Cardiac fibroblast (primary cell): ENCODE measurements at places on chromosomes 6 and 20.

DNA sequence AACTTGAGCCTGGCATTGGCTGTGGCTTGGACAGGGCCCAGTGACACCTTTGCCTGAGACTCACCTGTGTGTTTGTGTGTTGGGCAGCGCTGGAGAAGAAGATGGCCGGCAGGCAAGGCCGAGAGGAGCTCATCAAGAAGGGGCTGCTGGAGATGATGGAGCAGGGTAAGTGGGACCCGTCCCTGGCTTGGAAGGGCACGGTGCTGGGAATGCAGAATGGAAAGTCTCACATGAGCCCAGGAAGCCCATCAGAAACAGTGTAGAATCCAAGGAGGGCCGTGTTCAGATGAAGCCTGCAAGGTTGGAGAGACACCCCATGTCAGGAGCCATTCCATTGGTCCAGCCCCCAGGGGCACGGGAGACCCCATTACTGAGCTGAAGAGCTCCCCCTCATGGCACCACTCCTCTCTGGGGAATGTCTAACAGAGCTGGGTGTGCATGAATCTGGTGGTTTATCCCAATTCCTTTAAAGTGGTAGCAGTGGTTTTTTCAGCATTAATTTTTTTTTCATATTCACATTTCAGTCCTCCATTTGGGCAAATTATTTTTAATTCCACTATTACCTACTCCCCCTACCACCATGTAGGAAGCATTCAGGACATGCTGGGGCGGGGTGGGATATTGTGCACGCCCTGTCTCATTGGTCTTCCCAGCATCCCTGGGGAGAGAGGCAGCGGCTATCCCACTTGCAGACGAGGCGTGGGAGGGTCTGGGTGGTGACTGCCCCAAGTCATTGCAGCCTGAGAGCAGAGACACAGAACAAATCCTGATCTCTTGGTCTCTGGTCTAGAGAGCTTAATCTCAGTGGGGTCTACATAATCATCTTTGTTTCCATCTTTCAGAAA, 143.6 kb downstream of the PHACTR3 start:
- DNase-seq: no peak

DNA sequence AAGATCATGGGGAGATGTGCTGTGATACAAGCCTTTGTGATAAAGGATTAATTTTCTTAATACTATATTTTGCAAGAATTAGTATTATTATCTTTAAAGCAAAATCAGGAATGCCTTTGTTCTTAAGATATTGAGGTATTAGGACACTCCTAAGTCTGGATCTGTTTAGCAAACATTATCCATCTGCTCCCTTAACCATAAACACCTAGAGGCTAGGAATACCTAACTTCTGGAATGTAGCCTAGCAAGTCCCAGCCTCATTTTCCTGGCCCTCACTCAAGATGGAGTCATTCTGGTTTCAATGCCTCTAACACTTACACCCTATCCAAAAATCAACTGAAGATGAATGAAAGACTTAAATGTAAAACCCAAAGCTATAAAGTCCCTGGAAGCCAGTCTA, 106.3 kb upstream of the GJE1 start:
- no peak for DNase-seq

DNA sequence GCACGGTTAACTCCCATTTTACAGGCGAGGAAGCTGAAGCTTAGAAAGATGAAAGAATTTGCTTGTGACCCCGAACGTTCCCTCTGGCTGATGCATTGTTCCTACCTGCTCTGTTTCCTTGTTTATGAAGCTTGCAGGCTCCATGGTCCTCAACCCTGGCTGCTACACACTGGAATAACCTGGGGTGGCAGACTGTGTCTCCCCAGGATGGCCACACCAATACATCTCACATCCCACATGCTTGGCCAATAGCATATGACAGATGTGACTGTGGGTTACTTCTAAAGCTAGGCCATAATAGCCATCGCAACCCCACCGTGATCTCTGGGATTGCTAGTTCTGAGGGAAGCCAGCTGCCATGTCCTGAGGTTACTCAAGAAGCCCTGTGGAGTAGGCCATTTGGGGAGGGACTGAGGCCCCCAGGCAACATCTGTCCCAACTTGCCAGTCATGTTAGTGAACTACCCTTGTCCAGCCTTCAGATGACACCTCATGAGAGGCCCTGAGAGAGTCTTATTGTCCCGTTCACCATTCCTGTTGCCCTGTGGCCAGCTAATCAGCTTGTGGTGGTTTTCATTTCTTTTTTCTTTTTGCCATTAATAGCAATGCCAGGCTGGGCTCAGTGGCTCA, 6.7 kb upstream of the FAM110A start:
- no peak for DNase-seq

- DNase-seq: no peak
Observed at GRCh38 chr6:27693766-27694546, 218.2 kb downstream of the OR2B2 start.

- DNase-seq: no peak
Observed at GRCh38 chr6:80021591-80021990, 17.1 kb downstream of the TTK start.

- no peak for DNase-seq
Observed at GRCh38 chr6:134398453-134398852, 80.5 kb upstream of the SGK1 start.

DNA sequence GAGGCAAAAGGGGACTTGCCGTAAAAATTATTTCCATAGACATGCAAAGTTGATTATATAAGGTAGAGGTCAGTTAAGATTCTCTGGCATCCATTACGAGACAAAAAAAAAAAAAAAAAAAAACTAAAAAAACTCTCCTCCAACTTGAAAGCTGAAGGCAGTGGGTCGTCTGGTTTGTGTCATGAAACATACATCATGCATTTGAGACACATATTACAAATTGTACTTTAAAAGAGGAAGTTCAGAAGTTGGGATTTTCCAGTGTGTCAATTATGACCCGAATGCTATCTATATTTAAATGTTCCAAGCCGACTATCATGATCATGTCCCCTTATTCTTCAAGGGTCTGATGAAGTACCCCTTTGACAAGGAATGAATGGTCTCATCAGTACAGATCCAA, 125.1 kb downstream of the ZNF217 start:
- DNase-seq: no peak

DNA sequence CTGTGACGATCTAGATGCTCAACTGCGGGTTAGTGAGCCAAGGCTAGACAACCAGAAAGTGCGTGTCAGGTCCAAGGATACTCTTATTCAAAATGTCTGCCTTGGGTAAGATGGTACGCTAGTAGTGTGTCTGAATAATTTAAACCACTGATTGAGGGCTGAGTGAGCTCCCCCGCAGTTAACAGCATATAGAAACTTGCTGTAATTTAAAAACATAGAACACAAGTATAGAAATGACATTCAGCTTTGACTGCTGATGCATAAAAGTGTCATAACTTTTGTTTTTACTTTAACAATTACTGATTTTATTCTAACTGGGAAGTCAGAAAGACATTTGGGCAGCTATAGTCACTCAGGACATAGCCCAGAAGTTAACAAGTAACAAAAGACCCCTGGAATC, 45.6 kb upstream of the SLC22A1 start:
- no peak for DNase-seq

- no peak for DNase-seq
Observed at GRCh38 chr20:57471496-57472372, 53.2 kb downstream of the CTCFL start.

- no peak for DNase-seq
Observed at GRCh38 chr20:60131375-60131774, 173.2 kb downstream of the CDH26 start.
